ENCODE measurements at places on chromosomes 11 and 22. TPM values are rescaled to one million over a fixed set of nuclear protein-coding genes. Genes with fewer than 3 reads are reported as not detected.

The BATF2 gene
- 1.3 TPM for total RNA-seq

The MRGPRX4 gene
- total RNA-seq, result not detected

The WNT11 gene
- total RNA-seq, result 0.15 TPM

The GTSE1 gene
- total RNA-seq, result 20.2 TPM

The ACAT1 gene
- 165 TPM for total RNA-seq

The CARD16 gene
- 30.8 TPM for total RNA-seq

The MYO7A gene
- not detected for total RNA-seq

The PACSIN3 gene
- 41.2 TPM for total RNA-seq

The GAB4 gene
- not detected for total RNA-seq

The NAALADL1 gene
- total RNA-seq, result 41.6 TPM

The MAJIN gene
- total RNA-seq, result not detected

The RIMBP3C gene
- total RNA-seq, result 0.15 TPM

The SHISAL1 gene
- total RNA-seq, result 0.15 TPM

The DPP3 gene
- 52.1 TPM for total RNA-seq

The TH gene
- total RNA-seq, result not detected

The GGTLC3 gene
- total RNA-seq, result not detected

The KRTAP5-7 gene
- total RNA-seq, result not detected

The DEFB131B gene
- total RNA-seq, result not detected

The FDXACB1 gene
- 3.4 TPM for total RNA-seq

The USP47 gene
- 27.6 TPM for total RNA-seq

The MPPED1 gene
- total RNA-seq, result not detected

The IRF7 gene
- 11.1 TPM for total RNA-seq

The AIFM3 gene
- 0.74 TPM for total RNA-seq

The NCAM1 gene
- total RNA-seq, result 2.5 TPM

The C11orf52 gene
- 0.34 TPM for total RNA-seq

The TSPAN18 gene
- total RNA-seq, result not detected

The QSER1 gene
- total RNA-seq, result 9.8 TPM

The HEPN1 gene
- not detected for total RNA-seq

The TREH gene
- not detected for total RNA-seq

Data from bronchus fibroblast of lung (primary cell).